Stimulated activated CD4-positive, alpha-beta T cell treated with anti-CD3 and anti-CD28 coated beads, Interleukin-2, amount 100 ng/mL, for 4 hours (primary cell): ENCODE measurements at places on chromosomes 11 and 22.

GRCh38 chr11:16615480-16615879 is 123.0 kb upstream of the C11orf58 start:
- DNase-seq = no peak

DNA sequence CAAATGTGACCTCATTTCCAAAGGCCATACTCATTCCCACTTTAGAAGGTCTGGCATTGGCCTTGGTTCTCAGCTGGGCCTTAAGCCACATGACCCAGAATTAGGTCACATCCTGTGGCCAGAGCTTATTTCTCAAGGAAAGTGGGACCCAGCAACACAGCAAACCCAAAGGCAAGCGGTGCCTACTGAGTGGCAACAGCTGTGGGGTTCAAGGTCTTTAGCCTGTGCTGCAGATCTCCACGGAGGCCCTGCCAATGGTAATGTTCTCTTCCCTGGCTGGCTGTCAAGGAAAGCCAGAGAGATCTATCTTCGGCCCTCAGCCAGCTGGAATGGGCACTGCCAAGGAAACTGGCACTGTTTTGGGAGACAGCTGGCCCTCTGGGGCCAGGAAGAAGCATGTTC is 41.5 kb upstream of the TP53I11 start:
- DNase-seq = no peak

GRCh38 chr11:48150213-48150612 is 66.4 kb upstream of the OR4B1 start:
- DNase-seq = no peak

DNA sequence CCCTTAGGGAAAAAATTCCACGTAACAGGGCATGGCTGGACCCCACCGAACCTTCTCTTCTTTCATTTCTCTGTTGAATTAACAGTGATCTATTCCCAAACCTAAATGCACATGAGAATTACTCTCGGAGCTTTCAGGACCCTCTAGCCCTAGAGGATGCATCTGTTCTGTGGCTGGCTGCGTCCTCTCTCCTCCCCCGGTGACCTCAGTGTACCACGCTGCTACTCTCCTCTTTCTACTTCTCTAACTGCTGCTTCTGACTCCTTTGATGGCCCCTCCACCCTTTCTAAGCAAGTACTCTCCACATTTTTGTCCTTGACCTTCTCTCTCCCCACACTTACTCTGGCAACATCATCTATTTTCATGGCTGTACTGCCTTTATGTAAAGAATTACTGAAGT is 12.1 kb upstream of the APOA1 start:
- DNase-seq = no peak

- DNase-seq = no peak
Measured at GRCh38 chr11:120882175-120882574, 141.7 kb upstream of the TBCEL start.

DNA sequence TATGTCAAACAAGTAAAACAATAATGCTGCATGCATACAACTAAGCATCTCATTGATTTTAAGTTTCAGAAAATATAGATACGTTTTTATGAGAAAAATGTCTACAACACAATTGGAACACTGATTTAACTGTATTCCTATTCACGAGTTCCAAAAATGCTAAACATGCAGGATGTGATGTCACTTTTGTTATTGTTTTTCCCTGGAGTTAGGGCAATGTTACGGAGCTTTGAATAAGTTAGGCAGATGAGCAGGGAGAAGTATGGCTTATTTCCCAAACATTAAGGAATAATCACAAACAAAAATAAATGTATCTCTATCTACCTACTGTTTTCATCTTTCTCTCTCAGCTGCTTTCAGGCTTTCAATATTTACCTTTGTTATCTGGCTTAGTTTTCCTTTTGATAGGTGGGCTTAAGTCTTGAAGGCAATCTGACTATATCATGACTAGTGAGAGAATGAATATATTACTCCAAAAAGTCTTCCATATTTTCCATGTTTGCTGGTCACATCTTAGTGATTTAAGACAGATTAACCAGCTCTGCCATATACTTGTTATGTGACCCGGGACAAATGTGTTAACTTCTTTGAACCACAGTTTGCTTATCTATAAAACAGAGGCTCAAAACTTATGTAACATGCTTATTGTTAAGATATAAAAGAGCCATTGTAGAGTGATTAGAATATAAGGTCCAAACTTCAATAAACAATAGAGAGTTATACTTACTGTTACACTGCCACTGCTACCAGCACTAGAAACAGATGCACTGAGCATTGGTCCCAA is 854.4 kb upstream of the CCDC90B start:
- DNase-seq = no peak

DNA sequence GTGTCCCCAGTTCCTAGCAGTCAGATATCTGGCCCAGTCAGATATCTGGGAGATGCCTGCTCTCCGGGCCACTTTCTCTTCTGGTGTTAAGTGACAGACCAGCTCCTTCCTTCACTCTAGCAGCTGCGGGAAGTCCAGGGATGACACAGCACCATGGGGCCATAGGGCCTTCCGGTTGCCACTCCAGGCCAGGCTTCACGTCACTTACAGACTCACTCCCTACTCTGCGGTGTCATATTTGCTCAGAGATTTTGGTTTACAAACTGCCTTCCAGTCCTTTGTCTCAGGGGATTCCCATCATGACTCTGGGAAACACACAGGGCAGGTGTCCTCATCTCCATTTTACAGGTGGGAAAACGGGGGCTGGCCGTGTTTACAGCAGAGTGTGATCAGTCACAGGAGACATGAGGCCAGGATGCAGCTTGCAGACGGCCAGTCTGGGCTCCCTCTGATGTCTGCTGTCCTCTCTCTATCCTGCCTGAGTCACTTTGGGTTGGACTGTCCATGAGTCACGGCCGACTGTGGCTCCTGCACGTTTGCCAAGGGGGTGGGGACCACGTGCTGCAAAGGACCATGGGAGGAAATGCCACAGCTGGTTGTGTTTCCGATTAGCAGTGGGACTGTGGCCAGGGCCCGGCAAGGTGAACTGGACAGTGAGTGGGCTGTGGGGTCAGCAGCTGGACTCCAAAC is 8.2 kb upstream of the TBC1D22A start:
- no peak for DNase-seq

GRCh38 chr22:42719133-42719532 is 1.5 kb downstream of the A4GALT start:
- no peak for DNase-seq
